ENCODE measurements at places on chromosomes 4 and X.
A peak's percentile ranks its signal among the peaks of the same experiment; 100 is the strongest.

GRCh38 chr4:1172228-1172851 is at the start of gene SPON2:
Gene SPON2 (minus strand): TSS chr4:1172583.
- no peak within 1 kb of the TSS for H3K27ac ChIP-seq
- H3K4me3 ChIP-seq: no peak within 1 kb of the TSS
- no peak for DNase-seq
- H3K27me3 ChIP-seq: no peaks in the 10 kb centered on the region

GRCh38 chr4:1711571-1712215 is 426 bp downstream of the SLBP start:
- H3K36me3 ChIP-seq: peaks cover 6% of the 10 kb centered on the region
- peaks cover 35% of the 10 kb centered on the region for H3K4me1 ChIP-seq
- peak overlapping the region; percentile 58 for H3K4me3 ChIP-seq
- H3K27me3 ChIP-seq: no peaks in the 10 kb centered on the region
- no peak for DNase-seq

- no peaks in the 10 kb centered on the region for H3K27me3 ChIP-seq
- peak; percentile 0 for DNase-seq
- no peaks in the 10 kb centered on the region for H3K4me1 ChIP-seq
- no peak overlapping the region for H3K27ac ChIP-seq
- H3K4me3 ChIP-seq: no peak overlapping the region
Measured at GRCh38 chrX:35890699-35891098, 28.8 kb upstream of the CFAP47 start.

- H3K27me3 ChIP-seq: no peaks in the 10 kb centered on the region
- no peak for DNase-seq
- H3K36me3 ChIP-seq: no peaks in the 10 kb centered on the region
- no peak overlapping the region for H3K27ac ChIP-seq
- no peak overlapping the region for H3K4me3 ChIP-seq
Measured at GRCh38 chr4:89119166-89119565, 7.8 kb downstream of the TIGD2 start.

DNA sequence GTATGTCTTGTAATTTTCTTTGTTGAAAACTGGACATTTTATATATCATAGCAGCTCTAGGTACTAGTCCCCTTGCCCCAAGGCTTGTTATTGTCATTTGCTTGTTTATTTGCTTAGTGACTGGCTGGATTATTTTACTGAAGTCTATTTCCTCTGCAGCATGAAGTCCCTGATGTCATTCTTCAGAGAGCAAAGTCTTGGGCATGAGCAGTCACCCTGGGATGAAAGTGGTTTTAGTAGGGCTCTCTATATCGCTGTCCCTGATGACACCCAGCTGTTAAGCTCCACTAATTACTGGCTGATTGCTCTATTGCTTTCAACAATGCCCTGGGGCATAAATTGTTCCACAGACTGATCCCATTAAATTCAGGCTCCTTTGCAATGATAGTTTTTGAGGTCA is 113.5 kb upstream of the USP9X start:
- no peaks in the 10 kb centered on the region for H3K27me3 ChIP-seq
- no peaks in the 10 kb centered on the region for H3K4me1 ChIP-seq
- no peak for DNase-seq
- no peak overlapping the region for H3K4me3 ChIP-seq
- H3K27ac ChIP-seq: no peak overlapping the region

DNA sequence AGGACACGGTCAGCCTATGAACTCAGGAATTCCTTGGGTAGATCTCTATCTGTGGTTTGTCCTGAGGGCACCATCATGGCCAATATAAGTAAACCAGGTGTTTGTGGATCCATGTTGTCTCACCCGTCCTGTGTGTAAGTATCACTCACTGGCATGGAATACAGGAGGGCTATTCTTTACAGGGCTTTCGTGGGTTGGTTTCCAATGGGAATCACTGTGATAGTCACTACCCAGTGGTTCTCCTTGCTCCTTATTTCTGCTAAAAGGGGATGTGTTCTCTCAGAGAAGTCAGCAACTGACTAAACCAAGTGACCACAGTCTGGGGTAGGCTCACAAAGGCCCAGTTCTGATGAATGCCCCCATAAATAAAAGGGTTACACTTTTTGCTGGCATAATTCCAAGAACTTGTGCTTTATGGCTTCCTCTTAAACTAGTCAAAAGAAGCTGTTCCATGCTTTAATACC is 236.7 kb upstream of the JADE1 start:
- H3K4me1 ChIP-seq: no peaks in the 10 kb centered on the region
- H3K27me3 ChIP-seq: no peaks in the 10 kb centered on the region
- H3K27ac ChIP-seq: no peak overlapping the region
- H3K4me3 ChIP-seq: no peak overlapping the region

GRCh38 chr4:165520086-165520485 is 141.3 kb downstream of the CPE start:
- H3K4me3 ChIP-seq: no peak overlapping the region
- no peaks in the 10 kb centered on the region for H3K4me1 ChIP-seq

- H3K4me1 ChIP-seq: no peaks in the 10 kb centered on the region
- DNase-seq: no peak
- no peaks in the 10 kb centered on the region for H3K36me3 ChIP-seq
- no peak overlapping the region for H3K4me3 ChIP-seq
- no peak overlapping the region for H3K27ac ChIP-seq
Measured at GRCh38 chrX:121008920-121009319, 23.4 kb upstream of the CT47A1 start.
